Fibroblast of skin of scalp (primary cell): ENCODE measurements at places on chromosomes 6 and 20.

GRCh38 chr20:23244916-23245552 lies 105.6 kb upstream of the NXT1 start:
- DNase-seq: no peak

DNA sequence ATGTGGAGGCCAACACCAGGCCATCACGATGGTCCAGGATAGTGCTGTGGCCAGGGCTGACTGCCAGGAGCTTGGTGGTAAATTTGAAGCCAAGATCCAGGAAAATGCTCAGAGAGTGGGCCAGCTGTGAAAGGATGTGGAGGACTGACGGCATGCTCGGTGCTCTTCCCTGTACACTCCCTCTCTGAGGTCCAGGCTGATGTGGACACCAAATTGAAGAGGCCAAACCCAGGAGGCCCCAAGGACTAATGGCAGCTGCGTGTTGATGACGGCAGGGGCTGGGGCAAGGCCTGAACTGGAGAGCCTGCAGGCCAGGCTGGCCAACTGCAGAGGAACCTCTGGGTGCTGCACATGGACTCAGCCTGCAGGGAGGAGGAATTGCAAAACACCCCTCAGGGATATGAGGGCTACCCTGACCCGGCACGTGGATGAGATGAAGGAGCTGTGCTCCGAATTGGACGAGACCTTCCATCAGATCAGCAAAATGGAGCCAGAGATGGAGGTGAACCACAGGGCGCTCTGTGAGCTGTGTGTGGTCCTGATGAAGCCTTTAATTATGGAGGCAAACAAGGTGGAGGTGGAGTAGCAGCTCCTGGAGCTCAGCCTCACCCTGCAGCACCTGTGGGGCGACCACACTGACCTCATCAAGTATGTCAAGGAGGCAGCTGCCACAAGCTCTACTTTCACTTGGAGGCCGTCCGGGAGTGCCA lies 6.9 kb upstream of the RAET1E start:
- no peak for DNase-seq

DNA sequence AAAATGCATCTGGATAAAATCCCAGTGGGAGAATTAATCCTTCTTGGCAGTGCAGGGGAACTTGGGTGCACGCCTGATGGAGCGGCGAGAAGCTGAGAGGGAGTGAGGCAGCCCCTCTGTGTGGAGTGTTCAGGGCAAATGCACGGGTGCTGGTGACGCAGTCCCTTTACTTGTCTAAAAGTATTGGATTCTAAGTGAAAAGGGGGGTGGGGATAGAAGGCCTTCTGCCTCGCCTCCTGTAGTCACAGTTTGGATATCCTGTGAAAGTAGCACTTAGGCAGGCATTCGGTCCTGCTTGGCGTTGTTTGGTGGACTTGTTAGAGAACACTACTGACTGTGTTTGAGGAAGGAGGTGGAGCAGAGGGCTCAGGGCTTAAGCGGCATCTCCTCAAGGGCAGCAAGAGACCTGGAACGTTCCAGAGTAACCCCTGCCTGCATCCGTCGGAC lies 39.3 kb downstream of the PHACTR3 start:
- DNase-seq: no peak

- peak; percentile 35 for DNase-seq
Observed at GRCh38 chr6:38570750-38571149, 69.0 kb downstream of the BTBD9 start.

DNA sequence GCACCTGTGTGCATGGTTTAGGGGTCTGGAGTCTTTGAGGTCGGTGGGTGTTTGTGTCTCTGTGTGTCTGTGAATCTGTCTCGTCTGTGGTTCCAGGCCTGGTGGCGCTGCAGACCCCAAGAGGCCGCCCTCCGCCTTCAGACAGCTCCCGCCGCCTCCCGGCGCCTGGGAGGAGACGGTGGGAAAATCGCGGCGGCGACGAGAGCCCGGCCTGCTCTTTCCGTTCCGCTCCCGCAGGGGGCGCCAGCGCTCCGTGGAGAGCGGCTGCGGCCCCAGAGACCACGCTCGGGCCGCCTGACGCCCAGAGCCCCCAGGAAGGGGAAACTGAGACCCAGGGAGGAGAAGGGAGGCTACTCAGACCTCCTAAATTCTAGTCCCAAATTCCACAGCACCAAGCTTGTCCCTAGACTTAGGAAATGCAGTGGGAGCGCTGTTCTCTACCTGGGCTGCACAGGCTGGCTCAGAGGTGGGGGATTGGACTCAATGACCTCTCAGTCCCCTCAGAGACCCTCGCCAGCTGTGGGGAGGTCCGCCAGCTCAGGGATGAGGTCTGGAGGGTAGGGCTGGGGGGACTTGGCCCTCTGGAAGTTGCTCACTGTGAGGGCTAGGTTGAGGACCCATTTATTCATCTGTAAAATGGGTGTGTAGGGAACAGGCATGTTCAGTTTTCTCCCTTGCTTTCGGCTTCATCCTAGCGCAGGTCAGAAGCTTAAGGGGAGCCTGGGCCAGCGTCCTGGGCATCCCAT lies 36.9 kb upstream of the BLCAP start:
- DNase-seq: peak; percentile 27

GRCh38 chr20:3158968-3159431 lies 665 bp downstream of the FASTKD5 start:
- peak; percentile 21 for DNase-seq

- DNase-seq: no peak
Observed at GRCh38 chr6:23561732-23562131, 564.3 kb upstream of the NRSN1 start.

GRCh38 chr20:62787321-62787720 lies 9.0 kb upstream of the MRGBP start:
- no peak for DNase-seq

DNA sequence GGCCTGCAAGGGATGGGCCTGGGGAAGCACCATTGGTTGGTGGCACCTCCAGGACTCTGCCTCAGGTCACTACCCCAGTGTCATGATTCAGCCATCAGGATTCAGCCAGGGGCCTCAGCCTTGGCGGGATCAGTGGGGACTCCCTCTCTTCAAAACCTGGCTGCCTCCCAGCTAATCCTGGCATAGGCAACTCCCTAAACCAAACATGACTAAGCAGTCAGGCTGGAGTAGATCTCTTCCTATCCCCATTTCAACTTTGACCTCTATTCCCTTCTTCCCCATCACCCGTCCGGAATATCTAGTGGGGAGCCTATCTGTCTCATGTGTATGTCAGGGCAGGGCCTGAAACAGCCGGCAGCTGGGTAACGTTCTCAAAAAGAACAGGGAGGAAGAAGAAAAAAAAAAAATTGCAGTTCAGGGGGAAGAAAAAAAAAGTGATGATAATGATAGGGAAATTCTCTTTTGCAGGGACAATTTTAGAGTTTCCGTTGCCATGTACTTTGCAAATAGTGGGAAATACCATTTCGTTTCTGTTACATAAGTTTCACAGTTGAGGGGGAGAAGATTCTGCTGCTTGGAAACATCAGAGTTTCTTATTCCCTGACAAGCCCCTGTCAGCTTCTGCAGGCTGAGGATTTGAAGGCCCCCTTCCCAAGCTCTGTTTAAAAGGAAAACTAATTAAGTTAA lies 4.1 kb upstream of the PREX1 start:
- peak; percentile 62 for DNase-seq

GRCh38 chr20:56422824-56423189 lies 10.7 kb downstream of the CASS4 start:
- DNase-seq: no peak

GRCh38 chr6:85418059-85418458 lies 31.8 kb upstream of the NT5E start:
- peak; percentile 88 for DNase-seq

- DNase-seq: no peak
Observed at GRCh38 chr6:132257561-132257960, 143.7 kb downstream of the MOXD1 start.

GRCh38 chr20:5150226-5151076 lies 23.6 kb downstream of the CDS2 start:
- no peak for DNase-seq

DNA sequence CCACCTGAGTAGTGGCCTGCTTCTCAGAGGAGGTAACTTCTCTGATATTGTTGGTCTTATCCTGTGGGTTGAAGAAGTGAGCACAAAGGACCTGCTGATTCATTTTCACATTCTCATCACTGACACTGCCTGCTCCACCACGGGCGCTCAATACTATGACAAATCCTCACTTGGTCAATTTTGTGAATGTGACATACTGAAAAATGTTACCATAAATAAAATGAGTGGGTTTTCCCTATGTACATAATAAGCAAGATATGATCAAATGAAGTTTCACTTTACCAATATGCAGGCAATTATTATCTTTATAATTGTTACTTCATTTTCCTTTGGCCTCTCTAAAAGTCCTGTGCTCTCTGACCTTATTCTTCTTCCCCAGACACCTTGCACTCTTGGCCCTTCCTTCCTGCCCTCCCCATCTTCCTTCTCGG lies 71.5 kb upstream of the RIPOR2 start:
- no peak for DNase-seq

- no peak for DNase-seq
Observed at GRCh38 chr6:14132921-14133275, 15.3 kb downstream of the CD83 start.

DNA sequence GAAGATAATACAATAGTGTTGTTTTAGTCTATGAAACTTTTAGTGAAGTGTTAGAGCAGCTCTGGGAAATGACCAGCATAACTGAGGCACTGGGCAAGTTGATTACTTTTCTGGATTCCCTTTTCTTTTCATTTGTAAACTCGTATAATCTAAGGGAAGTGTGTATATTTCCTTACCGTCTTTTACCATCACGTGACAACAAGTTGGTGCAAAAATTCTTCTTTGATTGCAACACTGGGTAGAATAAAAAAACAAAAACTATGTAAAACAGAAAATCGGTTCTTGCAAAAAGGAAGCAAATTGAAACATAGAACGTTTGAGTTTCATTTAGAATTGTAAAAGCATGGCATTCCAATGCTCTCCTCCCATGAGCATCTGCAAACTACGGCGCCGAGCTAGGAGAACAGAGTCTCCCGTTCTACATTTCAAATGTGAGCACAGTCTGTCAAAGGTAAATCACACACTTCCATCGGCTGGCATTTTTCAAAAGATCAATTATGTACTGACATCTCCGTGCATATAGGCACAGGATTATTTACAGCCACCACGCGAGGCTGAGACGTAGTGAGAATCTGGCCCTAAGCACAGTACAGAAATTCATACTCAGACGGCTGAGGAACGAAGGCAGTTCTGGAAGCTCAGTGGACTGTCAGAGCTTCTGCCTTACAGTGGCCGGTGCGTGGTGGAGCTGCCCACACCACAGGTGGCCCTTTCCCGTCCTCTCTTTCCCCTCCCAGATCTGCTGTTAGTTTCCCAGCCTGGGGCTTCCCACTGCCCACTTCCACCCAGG lies 314.0 kb downstream of the BMP7 start:
- DNase-seq: no peak

DNA sequence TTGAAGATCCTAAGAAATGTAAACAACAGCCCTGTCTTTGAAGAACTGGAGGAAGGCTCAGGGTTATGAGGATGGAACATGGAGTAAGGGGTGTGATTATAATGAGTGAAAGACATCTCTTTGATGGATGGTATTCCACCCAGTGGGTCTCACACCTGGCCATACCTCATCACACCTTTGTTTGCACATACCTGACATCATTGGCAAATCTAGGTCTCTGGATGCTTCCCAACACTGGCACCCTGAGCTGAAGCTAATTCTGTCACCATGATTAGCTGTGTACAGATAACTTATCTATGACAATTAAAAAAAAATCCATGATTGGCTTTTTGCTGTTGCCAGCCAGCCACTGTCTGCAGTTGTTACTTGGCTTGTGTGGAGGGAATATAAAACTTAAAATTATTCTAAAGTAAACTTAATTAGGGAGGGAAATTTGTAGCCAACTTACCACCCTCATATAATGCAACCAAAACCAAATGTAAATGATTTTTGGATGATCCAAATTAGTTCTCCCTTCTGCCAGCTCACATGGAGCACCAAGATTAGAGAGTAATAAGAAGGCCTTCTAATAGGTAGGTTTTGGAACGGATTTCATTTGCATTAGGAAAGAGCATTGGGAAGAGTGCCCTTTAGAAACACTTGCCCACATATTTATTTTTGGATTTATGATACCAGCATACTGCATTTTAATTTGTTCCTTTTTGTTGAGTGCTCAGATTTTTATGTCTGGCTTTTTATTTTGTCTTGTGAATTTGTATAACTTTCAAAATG lies 249.5 kb downstream of the SOX4 start:
- no peak for DNase-seq

DNA sequence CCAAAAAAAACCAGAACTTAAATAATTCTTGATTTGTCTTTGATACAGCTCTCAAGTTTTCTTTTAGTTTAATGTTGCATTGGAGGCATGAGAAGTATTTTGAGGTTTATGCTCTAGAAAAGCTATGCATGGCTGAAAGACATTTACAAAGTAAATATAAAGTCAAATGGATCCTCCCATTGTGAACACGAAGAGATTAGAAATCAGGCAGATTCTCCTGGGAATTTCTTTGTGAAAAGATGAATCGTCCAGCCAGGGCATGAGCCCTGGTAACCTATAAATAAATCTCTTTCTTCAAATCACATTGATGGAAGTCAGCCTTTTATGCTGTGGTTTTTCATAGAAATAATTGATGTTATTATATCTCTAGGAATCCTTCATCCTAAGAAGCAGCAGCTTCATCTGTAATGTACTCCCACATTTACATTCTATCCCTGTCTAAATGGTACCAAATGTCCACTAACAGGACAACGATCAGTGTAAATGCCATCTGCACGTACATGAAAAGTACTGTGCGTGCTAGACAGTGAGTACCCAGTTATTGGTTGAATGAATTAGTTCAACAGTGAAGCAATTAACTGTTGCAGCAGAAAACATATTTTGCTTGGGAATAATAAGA lies 143.6 kb downstream of the ALDH8A1 start:
- peak; percentile 33 for DNase-seq

GRCh38 chr6:63795826-63796225 lies 160.2 kb downstream of the PHF3 start:
- DNase-seq: no peak

GRCh38 chr6:558089-558488 lies 98.8 kb downstream of the HUS1B start:
- peak; percentile 3 for DNase-seq

GRCh38 chr6:156912431-156912830 lies 135.3 kb downstream of the ARID1B start:
- DNase-seq: no peak

- no peak for DNase-seq
Observed at GRCh38 chr6:151001387-151002056, 136.0 kb downstream of the MTHFD1L start.

- DNase-seq: no peak
Observed at GRCh38 chr20:47262365-47263013, 94.0 kb downstream of the ZMYND8 start.

DNA sequence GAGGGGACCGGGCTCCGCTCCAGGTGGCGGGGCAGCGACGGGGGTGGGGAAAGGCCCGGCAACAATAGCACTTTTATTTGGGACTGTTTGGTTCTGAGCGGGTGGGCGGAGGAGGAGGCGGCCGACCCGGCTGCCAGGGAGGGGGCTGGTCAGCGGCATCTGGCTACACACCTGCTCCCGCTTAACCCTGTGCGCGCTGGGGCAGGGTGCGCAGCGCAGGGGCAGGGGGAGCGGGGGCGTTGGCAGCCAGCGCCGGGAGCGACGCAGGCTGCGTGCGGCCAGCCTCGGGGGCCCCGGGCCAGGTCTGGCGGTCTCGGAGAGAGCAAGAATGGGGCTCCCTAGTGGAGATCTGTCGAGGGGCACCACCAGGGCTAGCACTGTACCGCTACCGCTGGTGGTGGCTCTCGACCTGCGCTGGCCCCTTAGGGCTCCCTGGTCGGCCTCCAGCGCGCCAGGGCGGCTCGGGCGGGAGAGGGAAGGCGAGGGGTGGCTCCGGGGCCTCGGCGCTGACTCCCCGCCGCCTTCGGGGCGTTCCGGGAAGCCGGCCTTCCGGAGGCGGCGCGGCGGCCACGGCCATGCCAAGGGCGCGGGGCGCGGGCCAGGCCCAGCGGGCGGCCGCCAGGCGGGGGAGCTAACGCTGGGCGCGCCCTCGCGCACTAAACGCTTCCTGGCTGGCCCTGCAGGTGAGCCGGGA lies 92.4 kb downstream of the NCR2 start:
- no peak for DNase-seq

GRCh38 chr6:123458218-123458617 lies 178.5 kb downstream of the TRDN start:
- no peak for DNase-seq
